ENCODE measurements at places on chromosomes 12 and 14.

DNA sequence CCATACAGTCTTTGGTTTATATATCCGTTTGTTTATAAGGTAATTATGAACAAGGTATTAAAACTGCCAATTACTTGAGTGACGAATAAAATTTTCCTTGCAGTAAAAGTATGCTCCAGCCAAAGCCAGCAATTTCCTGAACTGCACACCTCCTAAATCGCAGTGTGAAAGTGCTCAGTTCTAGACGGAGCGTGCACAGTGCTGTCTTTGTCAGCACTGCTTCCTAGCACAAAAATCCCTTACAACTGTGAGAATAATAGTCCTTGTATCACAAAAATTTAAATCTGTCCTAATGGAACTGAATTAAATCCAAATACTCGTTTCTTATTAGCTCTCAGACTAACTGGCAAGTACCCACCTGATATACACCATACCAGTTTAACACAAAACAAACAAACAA is 26.3 kb downstream of the LRIG3 start:
- DNase-seq: no peak

DNA sequence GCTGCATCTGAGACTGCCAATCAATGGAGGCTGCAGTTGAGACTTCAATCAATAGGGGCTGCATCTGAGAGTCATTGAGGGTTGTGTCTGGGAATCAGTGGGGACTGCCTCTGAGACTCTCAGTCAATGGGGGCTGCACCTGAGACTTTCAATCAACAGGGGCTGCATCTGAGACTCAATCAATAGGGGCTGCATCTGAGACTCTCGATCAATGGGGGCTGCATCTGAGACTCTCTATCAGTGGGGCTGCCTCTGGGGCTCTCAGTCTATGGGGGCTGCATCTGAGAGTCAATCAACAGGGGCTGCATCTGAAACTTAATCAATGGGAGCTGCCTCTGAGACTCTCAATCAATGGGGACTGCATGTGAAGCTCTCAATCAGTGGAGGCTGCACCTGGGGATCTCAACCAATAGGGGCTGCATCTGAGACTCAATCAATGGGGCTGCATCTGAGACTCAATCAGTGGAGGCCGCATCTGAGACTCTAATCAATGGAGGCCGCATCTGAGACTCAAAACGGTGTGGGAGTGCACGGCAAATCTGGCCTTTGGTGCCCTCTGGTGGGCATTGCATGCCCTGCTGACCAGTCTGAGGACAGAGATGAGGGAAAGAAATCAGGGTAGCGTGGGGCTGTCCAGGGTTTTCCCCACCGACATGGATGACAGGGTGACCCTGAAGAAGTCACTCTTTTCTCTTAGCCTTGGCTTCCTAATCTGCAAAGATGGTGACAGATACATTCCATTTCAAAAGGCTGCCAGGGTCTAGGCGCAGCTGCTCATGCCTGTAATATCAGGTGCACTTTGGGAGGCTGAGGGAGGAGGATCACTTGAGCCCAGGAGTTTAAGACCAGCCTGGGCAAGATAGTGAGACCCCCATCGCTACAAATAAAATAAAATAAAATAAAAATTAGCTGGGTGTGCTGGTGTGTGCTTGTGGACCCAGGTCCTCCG is 41.3 kb upstream of the EIF5 start:
- DNase-seq: peak; percentile 59

DNA sequence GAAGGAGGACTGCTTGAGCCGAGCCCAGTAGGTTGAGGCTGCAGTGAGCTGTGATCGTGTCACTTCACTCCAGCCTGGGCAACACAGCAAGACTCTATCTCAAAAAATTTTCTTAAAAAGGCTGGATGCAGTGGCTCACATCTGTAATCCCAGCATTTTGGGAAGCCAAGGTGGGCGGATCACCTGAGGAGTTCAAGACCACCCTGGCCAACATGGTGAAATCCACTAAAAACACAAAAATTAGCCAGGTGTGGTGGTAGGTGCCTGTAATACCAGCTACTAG is 17.1 kb upstream of the MDM2 start:
- no peak for DNase-seq

- DNase-seq: no peak
These were observed 280.0 kb downstream of the RAD51B start for GRCh38 chr14:68099495-68100045.

GRCh38 chr14:57732463-57733285 is 133.2 kb downstream of the SLC35F4 start:
- DNase-seq: no peak

DNA sequence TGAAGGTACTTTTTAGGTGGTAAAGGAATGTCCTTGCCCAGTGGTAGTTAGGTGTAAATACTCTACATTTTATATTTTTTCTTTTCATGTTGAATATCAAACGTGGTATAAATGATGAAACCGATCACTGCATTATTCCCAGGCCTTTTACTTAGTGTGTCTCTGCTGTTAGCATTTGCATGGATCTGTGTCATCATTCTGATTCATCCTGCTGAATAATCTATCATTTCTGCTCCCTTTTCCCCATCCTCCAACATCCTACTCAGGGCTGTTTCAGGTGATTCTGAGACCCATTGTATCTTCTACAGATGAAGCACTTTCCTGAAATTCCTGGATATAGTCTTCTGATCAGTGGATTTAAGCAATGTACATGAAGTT is 61.0 kb upstream of the PTHLH start:
- no peak for DNase-seq

DNA sequence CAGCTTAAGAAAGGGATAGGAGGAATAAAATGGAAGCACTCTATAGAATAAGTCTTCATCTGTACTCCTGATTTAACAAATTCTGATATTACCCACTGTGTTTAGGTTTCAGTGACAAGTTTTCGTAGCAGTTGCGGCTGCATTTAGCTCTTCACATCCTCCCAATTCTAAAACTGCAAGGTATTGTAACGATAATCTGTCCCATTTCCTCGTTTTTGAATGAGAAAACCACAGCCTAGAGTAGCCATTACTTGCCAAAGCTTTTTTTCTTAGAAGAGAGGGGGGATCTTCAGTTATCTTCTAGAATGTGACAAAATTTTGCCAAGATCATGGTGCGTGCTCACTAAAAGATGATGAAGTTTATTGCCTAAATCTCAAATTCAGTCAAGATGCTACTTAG is 155.8 kb downstream of the PDE3A start:
- no peak for DNase-seq

GRCh38 chr12:123075087-123075645 is 75.7 kb downstream of the PITPNM2 start:
- no peak for DNase-seq

- DNase-seq: no peak
These were observed at the start of gene SDS for GRCh38 chr12:113403435-113404415. SDS (minus strand) TSS chr12:113403887; CDS start chr12:113399708, 4,179 bp downstream.

- no peak for DNase-seq
These were observed 29.7 kb downstream of the EML1 start for GRCh38 chr14:99822800-99823455.

DNA sequence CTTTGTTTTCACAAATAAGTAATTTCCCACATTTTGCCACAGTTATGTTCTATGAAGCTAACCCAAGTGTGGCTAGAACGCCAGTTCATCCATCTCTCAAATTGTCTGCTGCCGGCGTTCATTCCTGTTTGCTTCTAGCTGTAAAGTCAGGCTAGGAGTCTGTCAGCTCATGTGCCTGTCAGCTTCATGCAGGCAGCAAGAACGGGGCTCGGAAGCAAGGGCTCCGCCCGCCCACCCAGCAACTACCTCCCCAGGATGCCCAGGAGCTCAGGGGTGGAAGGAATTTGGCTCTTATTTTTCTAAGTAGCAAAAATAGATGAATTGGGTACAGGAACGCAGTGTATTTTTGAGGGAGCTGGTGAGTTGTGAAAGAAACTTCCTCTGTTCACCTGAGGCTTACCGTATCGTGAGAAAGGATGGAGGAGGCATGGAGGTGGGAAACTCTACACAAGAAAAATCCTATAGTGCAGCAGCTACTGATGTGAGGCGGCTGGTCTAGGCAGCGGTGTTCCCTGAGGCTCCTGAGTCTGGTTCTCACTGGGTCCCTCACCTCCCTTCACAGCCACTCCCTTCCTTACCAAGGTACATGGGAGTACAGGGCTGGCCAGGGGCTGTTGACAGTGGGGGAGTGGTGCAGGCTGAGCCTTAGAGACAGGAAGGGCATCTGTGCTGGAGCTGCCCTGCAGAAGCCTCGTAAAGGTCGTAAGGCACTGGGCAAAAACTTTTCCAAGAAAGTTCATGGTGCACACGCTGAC is 54.5 kb upstream of the AMN start:
- DNase-seq: no peak

GRCh38 chr12:114302117-114302516 is 103.8 kb downstream of the TBX5 start:
- DNase-seq: no peak

- peak; percentile 49 for DNase-seq
These were observed 37.6 kb upstream of the BCL2L14 start for GRCh38 chr12:12032851-12033797.

DNA sequence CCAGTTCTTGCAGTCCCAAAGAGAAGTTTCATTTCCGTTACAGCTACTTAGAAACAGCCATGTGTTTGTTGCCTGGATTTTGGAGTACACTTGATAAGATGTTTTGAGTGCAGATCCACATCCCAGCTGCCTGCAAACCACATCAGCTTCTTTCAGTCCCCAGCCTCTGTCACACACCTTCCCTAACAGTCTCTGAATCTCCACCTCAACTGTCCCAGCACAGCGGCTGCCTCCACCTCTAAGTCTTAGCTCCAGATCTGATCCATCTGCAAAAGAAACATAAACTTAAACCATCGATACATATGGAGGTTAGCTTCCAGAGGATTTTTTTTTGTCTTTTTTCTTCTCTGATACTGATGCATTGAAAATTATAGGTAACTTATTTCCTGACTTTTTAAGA is 8.4 kb downstream of the CD163 start:
- no peak for DNase-seq

DNA sequence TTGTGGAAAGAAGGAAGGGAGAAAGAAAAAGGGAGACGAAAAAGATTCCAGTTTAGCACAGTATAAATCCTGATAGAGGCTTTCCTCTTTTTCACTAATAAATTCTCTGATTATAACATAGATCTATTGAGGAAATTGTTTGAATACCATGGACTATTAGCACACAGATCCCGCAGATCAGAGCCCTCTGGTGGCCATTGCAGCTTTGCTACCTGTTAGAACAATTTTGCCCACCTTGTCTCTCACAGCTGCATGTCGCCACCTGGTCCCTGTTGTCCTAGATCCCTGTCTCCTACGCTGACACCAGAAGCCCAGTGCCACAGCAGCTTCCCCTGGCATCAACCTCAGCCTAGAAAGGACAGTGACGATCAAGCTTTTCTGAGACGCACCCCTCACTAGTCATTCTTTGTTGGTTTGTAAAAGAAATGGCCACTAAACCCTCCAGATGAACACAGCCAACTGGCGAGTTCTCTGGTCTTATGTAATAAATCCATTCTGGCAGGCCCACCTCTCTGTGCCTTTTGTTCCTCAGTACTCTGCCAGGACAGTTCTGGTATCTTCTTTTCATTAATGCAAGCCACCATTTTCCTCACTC is 9.9 kb downstream of the GPHB5 start:
- no peak for DNase-seq

DNA sequence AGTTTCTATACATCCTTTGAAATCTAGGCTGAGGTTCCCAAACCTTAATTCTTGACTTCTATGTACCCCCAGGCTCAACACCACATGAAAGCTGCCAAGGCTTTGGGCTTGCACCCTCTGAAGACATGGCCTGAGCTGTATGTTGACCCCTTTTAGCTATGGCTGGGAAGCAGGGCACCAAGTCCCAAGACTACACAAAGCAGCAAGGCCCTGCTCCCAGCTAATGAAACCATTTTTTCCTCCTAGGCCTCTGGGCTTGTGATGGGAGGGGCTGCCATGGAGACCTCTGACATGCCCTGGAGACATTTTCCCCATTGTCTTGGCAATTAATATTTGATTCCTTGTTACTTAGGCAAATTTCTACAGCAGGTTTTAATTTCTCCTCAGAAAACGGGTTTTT is 207.0 kb downstream of the ADAMTS20 start:
- no peak for DNase-seq

DNA sequence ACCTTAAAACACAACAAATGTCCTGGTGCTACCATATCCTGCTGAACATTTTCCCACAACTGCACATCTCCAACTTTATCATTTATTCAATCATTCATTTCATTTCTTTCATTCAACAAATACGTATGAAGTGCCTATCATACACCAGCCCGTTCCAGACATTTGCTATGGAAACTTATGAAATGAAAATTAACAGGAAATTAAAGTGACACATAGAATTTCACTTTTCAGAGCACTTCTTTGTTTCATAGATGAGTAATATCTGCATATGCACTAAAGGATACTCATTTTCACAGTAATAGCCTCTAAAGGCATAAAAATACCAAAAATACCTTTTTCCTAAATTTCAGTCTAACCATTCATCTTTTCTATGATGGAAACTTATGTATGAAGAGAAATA is 12.6 kb downstream of the CNIH1 start:
- no peak for DNase-seq

DNA sequence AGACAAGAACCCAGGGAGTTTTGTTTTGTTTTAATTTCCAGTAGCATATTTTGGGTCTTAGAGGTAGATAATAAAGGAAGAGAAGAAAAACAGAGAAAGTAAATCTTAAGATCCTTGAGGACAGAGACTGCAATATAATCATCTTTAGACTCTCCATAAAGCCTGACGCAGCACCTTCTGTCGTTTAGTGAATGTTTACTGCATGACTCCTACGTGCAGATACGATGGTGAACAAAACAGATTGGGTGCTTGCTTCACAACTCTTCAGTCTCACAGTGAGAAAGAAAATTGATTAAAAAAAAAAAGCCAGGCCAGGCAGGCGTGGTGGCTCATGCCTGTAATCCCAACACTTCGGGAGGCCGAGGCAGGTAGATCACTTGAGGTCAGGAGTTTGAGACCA is 86.9 kb downstream of the STON2 start:
- no peak for DNase-seq

DNA sequence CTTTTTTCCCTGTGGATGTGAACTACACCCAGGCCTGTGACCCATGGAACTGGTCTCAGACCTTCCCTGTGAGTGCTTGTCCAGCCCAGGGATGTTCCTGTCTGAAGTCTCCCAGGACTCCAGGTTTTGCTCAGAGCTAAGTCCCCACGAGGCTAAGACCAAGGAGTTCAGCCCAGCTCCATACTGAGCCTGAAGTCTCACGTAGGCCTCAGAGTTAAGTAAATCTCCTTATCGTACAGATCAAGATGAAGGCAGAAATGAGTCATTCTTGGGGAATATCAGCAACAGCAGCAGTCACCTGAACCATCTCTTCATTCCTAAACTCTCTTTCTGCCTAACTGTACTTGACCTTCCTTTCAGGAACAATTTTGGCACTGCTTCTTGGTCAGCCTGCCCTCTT is 139.8 kb downstream of the ANO6 start:
- DNase-seq: no peak

DNA sequence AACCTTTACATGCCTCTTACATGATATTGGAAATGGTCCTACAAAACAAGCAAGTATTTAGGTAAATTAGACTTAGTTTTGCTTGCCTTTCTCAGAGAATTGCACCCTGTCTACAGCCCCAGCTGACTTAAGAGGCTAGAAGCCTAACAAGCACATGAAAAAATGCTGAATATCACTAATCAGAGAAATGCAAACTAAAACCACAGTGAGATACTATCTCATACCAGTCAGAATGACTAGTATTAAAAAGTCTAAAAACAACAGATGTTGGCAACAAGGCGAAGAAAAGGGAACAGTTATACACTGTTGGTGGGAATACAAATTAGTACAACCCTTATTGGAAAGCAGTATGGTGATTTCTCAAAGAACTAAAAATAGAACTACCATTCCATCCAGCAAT is 103.8 kb downstream of the EGLN3 start:
- no peak for DNase-seq

GRCh38 chr12:5807090-5807414 is 138.0 kb downstream of the ANO2 start:
- no peak for DNase-seq

- DNase-seq: no peak
These were observed 40.0 kb upstream of the PCNX4 start for GRCh38 chr14:60051721-60052221.
